ENCODE measurements at places on chromosomes 3 and 15.

- DNase-seq: no peak
Measured at GRCh38 chr3:134363381-134363755, 10.9 kb downstream of the AMOTL2 start.

- DNase-seq: no peak
Measured at GRCh38 chr15:70087708-70088352, 9.9 kb downstream of the TLE3 start.

- no peak for DNase-seq
Measured at GRCh38 chr3:24088782-24089181, 143.7 kb downstream of the NR1D2 start.

DNA sequence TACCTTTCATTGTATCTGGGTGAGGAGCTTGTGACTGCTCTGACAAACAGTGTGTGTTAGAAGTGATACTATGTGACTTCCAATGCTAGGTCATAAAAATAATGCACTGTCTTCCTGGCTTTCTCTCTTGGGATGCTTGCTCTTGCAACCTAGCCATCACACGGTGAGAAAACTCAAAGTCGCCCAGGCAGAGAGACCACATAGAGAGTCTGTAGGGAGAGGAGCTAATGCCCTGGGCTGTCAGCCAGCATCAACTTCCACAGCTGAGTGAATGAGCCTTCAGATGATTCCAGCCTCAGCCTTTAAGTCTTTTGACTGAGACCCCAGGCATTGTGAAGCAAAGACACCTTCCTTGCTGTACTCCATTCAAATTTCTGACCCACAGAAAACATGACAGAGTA is 220.6 kb upstream of the SGO1 start:
- no peak for DNase-seq

GRCh38 chr3:194137506-194138474 is 1.8 kb downstream of the HES1 start:
- no peak for DNase-seq

GRCh38 chr3:10248984-10249748 is 907 bp downstream of the TATDN2 start:
- DNase-seq: peak; percentile 56

DNA sequence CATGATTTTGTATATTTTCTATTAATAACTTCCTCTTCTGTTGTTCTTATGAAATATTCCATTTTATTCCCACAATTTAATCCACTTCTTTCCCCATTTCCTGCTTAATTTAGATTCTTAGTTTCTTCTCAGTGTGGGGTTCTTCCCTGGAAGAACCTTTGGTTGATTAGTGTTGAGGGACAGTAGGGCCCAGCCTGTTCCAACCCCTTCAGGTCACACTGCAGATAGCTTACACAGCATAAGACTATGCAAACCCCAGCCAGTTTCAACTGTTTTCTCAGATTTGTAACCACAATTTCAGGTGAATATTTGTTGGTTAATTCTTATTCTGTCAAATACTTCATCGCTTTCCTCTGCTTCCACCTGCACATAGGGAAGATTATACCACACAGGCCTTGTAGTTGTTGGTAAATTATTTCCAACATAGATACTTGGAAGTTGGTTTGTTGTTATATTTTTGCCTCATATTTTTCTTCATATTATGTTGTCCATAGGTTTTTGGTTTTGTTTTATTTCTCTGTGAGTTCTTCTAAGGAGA is 34.7 kb downstream of the AADACL2 start:
- no peak for DNase-seq

- no peak for DNase-seq
Measured at GRCh38 chr3:16171825-16172224, 2.7 kb upstream of the GALNT15 start.

DNA sequence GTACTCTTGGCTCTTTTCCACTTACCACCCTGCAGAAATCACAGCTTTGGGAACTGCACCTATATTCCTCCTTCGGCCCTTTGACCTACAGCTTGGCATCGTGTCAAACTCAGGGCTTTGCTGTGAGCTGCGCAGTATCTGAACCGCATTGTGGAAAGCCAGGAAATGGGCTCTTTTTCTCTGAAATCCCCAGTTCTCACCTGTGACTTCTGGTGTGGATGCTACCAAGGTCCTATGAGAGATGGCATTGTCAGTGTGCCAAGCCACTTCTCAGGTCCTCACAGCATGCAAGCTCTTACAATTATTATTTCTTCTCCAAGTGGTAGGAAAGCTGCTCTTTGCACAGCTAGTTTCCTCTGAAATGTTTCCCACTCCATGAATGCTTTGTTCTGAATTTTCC is 450.6 kb upstream of the TBL1XR1 start:
- DNase-seq: no peak

DNA sequence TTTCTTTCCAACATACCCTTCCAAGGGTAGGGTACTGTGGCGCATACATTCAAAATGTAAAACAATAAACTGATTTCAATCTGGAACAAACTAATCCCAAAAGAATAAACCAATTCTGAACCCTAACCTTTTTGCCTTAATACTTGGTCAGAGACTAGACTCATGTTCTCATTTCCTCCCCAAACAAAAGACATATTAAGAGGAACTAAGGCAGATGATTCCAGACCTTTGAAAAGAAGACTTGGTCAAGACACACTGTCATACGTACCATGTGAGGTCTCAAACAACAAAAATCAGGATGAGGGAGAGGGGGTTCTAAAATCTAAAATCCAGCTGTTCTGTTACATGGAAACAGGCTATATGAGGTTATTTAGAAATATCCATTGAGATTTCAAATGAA is 102.1 kb downstream of the RFTN1 start:
- DNase-seq: no peak

GRCh38 chr3:150264561-150265279 is 143.4 kb upstream of the TSC22D2 start:
- DNase-seq: no peak

DNA sequence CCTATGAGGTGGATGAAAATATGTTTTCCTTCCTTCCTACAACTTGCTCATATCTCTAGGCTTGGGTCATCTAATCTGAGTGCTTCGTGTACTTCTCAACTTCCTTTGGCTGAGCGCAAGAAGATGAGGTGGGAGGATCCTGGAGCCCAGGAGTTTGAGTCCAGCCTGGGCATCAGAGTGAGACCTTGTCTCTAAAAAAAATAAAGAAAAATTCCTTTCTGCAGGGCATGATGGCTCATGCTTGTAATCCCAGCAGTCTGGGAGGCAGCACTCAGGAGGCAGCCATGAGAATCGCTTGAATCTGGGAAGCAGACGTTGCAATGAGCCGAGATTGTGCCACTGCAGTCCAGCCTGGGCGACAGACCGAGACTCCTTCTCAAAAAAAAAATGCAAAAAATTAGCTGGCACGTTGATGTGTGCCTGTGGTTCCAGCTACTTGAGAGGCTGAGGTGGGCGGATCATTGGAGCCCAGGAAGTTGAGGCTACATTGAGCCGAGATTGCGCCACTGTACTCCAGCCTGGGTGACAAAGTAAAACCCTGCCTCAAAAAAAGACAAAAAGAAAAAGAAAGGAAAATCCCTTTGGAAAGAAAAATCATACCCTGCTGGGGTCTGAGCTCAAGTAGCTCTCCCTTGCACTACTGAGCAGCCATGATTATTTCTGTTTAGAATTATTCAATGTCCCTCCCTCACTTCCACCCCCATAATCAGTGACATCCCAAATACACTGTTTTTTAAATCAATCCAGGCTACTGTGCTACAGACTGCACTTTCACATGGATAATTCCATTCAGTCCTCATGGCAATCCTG is 28.0 kb upstream of the RAB11A start:
- no peak for DNase-seq

- no peak for DNase-seq
Measured at GRCh38 chr3:99720985-99721632, 82.7 kb downstream of the COL8A1 start.

DNA sequence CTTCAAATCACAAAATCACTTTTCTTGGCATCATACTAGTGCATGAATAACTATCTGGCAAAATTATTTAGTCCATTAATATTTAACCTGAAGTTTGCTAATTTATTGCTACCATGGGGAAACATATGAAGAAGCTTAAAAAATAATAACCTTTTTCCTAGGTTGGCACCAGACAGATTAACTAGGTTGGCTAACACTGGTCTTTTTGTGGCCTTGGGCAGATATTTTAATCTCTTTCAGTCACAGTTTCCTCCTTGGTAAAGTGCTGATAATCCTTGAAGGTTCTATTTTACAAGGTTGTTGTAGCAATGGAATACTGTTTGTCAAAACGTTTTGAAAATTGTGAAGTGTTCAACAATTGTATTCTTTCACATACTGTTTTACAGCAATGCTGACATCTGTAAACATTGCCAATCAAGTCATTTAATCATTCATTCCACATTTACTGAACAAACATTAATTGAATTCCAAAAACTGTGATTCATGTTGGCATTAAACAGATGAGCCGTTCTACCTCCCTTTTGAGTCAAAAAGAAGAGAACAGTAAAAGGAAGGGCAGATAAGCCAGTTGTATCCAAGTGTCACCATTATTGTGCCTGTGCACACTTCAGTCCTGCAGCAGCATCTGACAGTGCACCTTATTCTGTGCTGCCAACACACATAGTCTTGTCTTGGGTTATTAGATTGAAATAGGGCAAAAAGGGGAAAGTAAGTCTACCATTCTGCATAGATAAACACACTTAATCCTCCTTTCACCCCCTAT is 21.9 kb downstream of the EPHA6 start:
- no peak for DNase-seq

DNA sequence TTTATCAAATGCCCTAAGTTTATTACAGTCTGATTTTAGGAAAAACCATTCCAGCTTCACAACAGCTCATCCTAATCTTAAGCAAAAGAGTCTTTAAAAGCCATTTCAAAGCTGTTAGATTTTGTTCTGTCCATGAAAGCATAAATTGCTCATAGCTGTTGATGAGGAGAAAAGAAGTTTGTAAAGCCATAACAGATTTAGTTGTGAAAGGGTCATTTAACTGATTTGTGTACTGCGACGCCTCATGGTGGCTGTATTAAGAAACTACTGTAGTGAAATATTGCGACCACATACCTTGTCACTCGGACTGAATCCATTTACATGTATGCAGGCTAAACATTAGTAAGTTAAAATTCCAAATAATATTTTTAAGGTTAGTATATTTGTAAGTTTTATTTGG is 20.9 kb downstream of the BBX start:
- DNase-seq: no peak

DNA sequence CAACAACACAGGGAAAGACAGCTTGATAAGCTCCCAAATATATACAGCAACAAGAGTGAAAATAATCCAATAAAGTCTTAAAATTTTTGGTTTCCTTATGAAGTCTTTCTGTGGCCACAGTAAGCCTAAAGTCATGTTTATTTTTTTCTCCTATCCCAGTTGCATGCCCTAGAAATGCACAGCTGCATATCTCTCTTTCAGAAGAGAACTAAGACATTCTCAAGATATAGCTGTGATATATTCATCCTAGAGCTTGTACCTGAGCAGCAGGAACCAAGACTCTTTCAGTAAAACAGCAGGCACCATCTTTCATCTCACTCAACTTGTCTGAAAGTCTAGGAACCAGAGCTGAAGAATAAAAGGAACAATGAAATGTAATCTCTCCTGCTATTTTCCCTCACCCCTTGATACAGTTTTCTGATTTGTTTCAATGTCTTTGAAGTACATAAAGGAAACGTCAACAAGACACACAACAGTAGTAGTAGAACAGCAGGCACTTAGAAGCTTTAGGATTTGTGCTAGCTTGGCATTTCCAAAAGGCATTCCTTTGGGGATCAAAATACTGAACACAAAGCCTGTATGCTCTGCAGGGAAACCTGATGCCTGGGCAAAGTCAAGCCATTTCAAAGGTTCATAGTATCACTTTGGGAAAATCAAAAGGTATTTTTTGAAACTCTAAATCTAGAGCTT is 536.8 kb downstream of the PYDC2 start:
- no peak for DNase-seq

DNA sequence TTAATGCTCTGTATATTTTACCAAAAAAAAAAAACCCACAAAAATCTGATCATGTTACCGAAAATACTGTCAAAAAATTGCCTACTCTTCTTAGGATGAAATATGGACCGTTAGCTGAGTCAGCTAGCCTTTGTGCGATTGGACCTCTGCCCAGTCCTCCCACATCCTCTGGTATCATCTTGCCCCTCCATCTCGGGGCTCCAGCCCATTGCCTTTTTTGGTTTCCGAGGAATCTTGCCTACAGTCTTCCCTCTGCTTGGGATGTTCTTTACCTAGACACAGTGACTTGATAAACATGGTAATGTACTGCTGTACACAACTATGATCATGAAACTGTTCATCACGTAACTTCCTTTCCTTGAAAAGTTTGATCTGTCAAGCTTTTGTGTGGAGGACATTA is 371.4 kb downstream of the SV2B start:
- DNase-seq: no peak

DNA sequence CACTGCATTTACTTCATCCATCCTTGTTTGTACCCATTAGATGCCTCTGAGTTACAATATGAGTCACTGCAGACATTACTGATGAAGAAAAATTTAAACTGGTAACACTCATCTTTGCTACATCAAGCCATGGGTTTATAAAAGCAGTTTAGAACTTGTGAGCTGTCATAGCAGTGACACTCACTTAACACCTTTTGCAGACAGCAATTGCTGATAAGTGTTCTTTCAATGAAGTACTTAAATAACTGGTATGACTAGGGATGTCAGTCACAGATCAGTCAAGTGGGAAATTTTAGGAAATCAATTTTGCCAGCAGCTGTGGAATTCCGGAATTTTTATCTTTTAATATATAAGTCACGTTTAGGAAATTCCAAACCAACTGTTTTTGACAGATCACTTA is 643.0 kb downstream of the TBL1XR1 start:
- DNase-seq: no peak

- no peak for DNase-seq
Measured at GRCh38 chr3:37116998-37117397, 57.4 kb downstream of the LRRFIP2 start.

DNA sequence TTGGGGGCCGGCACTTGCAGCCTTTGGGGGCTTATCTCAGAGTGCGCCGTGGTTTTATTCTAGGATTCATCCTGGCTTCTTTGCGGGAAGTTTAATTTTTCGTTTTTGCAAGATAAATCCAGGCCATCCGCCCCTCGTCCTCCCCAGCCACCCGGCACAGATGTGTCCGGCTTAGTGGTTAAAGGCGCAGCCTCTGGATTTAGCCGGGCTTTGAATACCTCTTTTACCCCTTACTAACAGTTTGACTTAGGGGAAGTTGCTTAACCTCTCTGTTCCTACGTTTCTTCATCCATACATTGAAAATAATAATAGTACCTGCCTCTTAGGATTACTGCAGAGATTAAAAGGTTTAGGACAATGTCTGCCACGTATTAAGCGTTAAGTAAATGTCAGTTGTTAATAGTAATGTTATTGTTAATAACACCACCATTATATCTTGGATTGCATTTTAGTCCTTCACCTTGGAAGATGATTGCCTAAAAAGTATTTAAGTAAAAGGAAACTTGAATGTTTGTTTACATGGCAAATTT is 714 bp downstream of the ECT2 start:
- DNase-seq: no peak

DNA sequence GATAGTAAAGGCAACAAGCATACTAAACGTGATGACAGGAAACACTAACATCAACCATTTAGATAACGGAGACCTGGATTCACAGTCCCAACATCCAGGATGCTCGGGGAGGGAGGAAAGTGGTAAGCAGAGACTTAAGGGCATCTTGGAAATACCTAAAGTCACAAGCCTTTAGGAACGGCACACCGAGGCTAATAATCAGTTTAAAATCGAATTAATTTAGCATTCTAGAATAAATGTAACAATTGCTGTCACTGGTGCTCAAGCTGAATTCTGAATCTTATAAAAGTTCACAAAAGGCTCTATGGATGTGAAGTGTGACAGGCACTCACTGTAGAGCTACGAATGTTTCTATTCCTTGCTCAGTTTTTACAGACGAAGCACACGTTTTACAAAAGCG is 1.3 kb downstream of the CD47 start:
- no peak for DNase-seq
